ENCODE measurements at places on chromosomes 7 and 10. TPM values are rescaled to one million over a fixed set of nuclear protein-coding genes. Genes with fewer than 3 reads are reported as not detected.
A peak's percentile ranks its signal among the peaks of the same experiment; 100 is the strongest.

PPP1R17 gene
- total RNA-seq, result not detected

CPA2 gene
- total RNA-seq, result not detected

PTPRN2 gene
- total RNA-seq, result 2.2 TPM

TMEM248 gene
- 148 TPM for total RNA-seq

IL6 gene
- total RNA-seq, result 3.8 TPM

ATP6V0E2 gene
- 18.4 TPM for total RNA-seq

HTRA1 gene
- 347 TPM for total RNA-seq

LRRTM3 gene
- not detected for total RNA-seq

SPAM1 gene
- total RNA-seq, result not detected

DNA sequence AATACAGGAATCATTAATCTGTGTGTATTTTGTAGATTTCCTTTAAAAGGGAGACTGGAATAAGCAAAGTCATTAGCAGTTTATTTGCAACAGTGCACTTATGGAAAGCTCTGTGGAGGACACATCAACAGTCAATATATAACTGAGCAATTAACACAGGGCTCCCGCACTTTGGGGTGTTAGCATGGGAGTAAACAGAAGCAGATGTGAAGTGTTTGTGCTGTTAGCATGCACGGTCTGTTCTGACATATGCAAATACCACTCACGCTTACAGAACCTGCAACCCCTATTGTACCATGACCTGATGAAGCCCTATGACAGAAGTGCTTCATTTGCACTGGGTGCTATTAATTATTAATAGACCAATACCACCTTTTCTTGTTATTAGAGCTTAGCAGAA lies 118.9 kb downstream of the PPP1R3A start:
- no peak for DNase-seq

GRCh38 chr10:34291466-34292193 lies 523.5 kb downstream of the PARD3 start:
- no peak for DNase-seq

DNA sequence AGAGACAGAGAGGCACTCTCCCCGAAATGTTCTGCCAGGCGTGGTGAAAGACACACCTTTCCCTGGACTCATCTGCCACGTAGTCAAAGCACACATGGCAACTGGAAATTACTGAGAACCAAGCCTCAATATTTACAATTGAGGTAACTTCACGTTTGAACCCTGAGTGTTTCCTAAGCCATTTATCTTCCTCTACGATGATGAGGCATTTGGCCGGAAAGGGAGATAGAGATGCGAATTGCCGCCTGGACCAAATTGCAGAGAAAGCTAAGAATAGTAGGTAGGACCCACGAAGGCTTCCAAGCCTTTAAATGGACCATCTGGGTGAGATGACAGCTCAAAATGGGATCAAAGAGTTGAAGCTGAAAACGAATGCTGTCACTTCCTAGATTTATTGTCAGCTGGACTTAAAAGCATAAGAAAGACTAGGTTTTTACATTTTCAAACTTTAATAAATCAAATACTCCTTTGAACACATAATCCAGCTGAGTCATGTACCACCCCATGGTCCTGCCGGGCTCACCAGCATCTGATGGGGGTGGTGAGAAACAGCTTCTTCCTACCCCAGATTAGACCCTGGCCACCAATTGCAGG lies 135.6 kb upstream of the LYZL2 start:
- DNase-seq, result no peak

DNA sequence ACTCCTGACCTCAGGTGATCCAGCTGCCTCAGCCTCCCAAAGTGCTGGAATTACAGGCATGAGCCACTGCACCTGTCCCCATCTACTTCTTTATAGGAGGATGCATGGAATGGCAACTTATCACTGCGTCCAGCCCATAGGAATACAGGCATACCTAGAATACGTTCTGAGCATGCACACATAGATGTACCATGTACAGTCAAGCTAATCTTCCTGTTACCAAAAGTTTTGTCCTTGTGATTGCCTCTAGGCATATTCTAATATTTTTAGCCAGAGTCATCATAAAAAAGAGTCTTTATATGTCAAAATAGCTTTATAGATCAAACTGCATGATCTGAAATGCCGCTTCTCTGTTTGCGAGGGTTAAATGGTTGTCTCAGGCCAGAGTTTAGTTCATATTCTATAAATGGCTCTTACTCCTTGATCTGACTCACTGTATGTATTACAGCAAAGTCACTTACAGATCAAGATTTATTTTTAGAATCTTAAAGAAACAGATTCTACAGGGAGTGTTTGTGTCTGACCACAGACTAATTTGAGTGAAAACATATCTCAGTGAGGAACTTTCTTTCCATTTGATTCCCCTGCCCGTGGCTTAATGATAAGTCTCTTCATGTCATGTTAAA lies 210.9 kb downstream of the CREB5 start:
- DNase-seq, result no peak

GRCh38 chr10:114504769-114505579 lies 100.7 kb upstream of the AFAP1L2 start:
- DNase-seq, result peak; percentile 72

DNA sequence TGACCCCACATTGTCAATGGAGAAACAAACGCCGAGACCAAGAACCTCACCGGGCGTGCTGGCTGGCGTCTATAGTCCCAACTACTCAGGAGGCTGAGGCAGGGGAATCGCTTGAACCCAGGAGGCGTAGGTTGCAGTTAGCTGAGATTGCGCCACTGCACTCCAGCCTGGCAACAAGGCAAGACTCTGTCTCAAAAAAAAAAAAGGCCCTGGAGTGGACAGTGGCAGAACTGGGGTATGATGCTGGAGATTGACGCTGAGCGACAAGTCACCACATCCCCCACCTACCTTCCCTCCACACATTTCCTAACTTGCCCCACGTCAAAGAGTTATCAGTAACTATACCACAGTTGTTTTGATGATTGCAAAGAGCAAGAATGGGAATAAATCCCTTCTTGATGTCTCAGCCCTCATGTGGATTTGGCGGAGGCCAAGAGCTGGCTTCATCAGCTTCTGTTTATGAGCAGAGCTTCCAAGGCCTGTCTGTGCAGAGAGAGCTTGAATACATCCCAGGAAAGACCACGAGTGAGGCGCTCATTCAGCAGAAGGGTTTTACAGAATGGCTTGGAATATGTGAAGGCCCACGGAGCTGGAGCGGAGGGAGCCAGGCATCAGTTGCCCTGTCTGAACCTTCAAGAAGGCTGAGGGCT lies 28.0 kb upstream of the TNS3 start:
- no peak for DNase-seq

- no peak for DNase-seq
These were observed 70.9 kb upstream of the GRID1 start for GRCh38 chr10:86437447-86437846.

GRCh38 chr7:30630986-30631385 lies 36.3 kb downstream of the GARS1 start:
- no peak for DNase-seq

DNA sequence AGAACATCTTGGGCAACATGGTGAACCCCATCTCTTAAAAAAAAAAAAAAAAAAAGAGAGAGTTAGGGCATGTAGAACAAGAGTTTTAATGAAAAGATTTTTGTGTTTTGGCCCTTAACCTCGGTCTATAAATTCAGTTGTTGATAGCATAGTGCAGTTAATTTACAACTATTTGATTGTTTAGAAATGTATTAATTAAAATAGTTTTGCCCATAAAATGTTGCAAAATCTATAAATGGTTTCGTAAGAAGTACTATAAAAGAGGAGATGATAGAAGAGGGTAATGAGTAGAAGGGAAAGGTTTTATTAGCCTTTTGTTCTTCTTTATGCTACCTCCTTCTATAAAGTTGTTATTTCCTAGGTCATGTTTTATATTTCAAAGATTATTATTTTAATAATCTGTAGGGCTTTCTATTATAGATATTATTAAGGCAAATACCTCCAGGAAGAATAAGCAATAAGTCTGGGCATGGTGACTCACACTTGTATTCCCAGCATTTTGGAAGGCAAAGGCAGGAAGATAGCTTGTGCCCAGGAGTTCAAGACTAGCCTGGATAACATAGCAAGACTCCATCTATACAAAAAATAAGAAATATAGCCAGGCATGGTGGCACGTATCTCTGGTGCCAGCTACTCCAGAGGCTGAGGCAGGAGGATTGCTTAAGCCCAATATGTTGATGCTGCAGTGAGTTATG lies 73.3 kb downstream of the MCU start:
- DNase-seq, result no peak

GRCh38 chr10:35854661-35855060 lies 212.6 kb upstream of the FZD8 start:
- no peak for DNase-seq

All from breast epithelium (tissue), 4 donors.